Stimulated activated CD8-positive, alpha-beta memory T cell treated with anti-CD3 and anti-CD28 coated beads, Interleukin-12 subunit alpha, Interleukin-12 subunit beta, amount 100 ng/mL, for 4 hours (primary cell): ENCODE measurements at places on chromosomes 5 and 9.

GRCh38 chr5:180832638-180833068, 28.4 kb downstream of the ZFP62 start:
- DNase-seq: no peak

DNA sequence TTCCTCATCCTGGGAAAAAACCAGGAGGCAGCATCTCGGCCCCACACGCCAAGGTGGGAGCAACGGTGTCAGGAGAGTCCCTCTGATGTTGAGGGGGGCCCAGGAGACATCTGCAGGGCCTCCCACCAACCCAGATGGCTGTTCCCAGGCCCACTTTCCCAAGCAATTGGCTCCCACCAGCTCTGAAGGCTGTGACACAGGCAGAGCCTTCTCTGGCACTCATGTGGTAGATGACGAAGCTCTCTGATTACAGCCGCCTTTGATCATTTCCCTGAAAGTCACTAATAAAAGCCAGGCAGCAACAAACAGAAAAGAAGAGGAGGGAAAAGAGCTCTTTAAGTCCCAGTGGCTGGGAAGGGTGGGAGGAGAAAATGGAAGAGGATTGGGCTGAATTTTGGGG, 226.5 kb downstream of the CDK5RAP2 start:
- no peak for DNase-seq

GRCh38 chr5:5364932-5365331, 57.5 kb upstream of the ICE1 start:
- DNase-seq: no peak

GRCh38 chr9:16138561-16139491, 586.0 kb downstream of the CCDC171 start:
- no peak for DNase-seq

GRCh38 chr9:120490888-120491595, 88.9 kb downstream of the CDK5RAP2 start:
- DNase-seq: no peak

DNA sequence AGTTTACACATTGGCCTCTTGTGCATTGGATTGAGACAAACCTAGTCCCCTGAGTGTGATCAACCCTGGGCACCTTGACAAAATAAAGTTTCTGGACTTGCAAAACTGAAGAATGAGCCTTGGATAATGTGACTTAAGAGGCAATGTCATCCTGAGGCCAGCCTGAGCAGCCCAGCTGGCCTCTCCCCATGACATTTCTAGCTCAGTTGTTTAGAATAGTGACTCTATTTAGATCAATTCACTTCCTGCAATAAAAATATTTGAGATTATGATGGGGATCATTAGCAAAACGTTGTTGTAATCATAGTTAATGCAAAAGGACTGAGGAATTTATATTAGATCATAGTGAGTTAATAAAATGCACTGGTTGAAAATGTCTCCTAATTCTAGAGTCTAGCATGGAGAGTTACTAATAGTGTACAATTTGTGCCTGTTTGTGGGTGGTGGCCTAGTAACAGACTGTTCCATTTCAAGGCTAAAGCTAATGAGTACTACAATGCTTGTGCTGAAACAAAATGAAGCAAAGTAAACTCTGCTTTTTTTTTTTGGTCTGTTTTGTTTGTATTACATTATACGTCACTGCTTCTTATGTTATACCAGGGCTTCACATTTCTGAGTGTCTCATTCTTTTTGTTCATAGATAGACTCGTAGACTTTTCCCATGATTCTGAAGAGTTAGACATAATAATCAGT, 10.9 kb upstream of the RHOBTB3 start:
- no peak for DNase-seq

GRCh38 chr9:119961774-119962424, 592.7 kb upstream of the BRINP1 start:
- no peak for DNase-seq

DNA sequence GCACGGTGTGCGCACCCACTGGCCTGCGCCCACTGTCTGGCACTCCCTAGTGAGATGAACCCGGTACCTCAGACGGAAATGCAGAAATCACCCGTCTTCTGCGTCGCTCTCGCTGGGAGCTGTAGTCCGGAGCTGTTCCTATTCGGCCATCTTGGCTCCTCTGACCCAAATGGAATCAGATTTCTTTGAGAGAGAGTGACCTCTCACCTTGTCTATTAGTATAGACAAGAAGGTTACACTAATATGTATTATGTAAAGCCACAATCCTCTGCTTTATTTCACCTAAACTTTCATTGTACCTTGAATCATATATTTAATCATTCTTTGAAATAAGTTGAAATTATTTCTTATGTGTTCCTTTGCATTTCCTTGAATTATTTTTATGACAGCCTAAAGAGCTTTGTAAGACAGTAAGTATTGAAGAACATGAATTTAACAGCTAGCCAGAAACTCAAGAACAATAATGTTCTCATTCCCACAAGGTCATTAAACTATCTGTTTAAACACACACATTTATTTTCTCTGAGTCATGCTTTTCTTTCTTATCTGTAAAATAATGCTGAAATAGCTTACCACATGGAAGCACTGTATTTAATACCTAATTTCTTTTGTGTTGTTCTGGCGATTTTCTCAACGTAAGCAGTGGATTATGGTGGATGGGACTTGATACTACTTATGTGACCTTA, 91.8 kb upstream of the DMRTA1 start:
- DNase-seq: no peak

- DNase-seq: no peak
Observed at GRCh38 chr5:79803007-79803406, 113.4 kb downstream of the CMYA5 start.

- DNase-seq: no peak
Observed at GRCh38 chr5:39225405-39226099, 6.2 kb upstream of the FYB1 start.

- DNase-seq: no peak
Observed at GRCh38 chr5:59829386-59829785, 64.1 kb downstream of the PDE4D start.

DNA sequence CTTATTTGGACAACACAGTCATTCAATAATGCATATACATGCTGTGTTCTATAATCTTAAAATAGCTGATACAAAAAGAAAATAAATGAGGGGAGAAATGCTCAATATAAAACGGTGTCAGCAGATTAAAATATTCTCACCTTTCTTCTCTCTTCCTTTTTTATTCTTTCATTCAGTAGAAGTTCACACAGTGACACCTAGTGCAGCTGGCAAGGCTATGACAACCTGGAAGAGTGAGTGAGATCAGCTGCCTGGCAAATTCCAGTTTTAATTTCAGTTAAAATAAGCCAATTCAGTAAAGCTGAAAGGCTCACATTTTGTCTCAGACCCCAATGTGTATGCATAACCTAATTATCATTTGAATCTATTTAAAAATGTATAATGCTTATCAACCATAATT, 150.3 kb downstream of the RASEF start:
- DNase-seq: no peak
